Natural killer cell treated with Interleukin-12 subunit alpha and Interleukin-12 subunit beta and Interleukin-15 and Interleukin-18, amount 100 ng/mL, for 72 hours (primary cell): ENCODE measurements at places on chromosomes 5 and 9. TPM values are rescaled to one million over a fixed set of nuclear protein-coding genes. Genes with fewer than 3 reads are reported as not detected.

Gene TPPP
- total RNA-seq, result not detected

Gene PRR16
- total RNA-seq, result not detected

Gene BARHL1
- not detected for total RNA-seq

DNA sequence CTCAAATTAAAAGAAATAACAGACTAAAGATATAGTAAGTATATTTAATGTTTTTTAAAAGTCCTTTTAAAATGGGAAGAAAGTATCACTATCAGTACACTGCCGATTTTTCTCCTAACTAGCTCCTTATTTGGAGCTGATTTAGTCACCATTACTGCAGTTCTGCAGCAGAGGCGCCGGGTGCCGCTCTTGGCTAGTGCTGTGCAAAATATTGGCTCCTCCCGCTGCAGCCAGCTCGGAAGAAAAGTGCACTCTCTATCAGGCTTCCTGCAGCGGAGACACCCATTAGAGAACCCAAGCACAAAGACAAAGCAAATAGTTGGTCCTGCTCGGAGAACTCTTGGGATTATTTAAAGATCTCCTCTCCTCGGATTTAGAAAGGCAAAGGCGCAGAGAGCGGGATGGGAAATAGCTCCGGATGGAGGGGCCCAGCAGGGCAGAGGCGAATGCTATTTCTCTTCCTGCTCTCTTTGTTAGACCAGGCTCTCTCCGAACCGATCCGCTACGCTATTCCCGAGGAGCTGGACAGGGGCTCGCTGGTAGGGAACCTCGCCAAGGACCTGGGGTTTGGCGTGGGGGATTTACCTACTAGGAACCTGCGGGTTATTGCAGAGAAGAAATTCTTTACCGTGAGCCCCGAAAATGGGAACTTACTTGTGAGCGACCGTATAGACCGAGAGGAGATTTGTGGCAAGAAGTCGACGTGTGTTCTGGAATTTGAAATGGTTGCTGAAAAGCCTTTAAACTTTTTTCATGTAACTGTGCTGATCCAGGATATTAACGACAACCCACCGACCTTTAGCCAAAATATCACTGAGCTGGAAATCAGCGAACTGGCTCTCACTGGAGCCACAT is at the start of gene PCDHGB3:
PCDHGB3 (plus strand) TSS at position 249 of the 855 bp plus-strand sequence; CDS start at position 402, 153 bp downstream.
- DNase-seq, result no peak

DNA sequence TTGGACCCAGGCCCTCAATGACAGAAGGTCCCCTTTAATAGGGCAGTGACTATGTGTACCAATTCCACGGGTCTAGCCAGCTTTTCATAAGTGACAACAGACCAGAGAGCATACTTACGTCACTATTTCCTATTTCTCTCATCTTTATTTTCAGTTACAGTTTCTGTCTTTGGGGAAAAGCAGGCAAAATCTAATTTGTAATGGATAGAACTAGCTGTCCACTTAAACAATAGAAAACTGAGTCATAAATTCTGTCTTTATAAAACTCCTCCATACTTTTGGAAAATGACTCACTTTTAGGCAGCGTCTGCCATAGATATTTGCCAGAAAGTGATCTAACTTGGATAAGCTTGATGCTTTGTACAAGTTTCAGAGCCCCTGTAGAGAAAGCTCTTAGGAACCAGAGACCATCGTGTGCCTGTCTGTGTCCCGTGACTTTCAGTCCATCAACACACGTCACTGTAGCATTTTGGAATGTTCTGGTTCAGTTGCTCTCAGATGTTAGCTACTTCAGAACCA is 101.9 kb downstream of the F2RL2 start:
- no peak for DNase-seq

GRCh38 chr5:90529939-90530677 is 724 bp upstream of the LYSMD3 start:
- peak; percentile 67 for DNase-seq

GRCh38 chr5:36682499-36682898 is 76.1 kb downstream of the SLC1A3 start:
- no peak for DNase-seq

DNA sequence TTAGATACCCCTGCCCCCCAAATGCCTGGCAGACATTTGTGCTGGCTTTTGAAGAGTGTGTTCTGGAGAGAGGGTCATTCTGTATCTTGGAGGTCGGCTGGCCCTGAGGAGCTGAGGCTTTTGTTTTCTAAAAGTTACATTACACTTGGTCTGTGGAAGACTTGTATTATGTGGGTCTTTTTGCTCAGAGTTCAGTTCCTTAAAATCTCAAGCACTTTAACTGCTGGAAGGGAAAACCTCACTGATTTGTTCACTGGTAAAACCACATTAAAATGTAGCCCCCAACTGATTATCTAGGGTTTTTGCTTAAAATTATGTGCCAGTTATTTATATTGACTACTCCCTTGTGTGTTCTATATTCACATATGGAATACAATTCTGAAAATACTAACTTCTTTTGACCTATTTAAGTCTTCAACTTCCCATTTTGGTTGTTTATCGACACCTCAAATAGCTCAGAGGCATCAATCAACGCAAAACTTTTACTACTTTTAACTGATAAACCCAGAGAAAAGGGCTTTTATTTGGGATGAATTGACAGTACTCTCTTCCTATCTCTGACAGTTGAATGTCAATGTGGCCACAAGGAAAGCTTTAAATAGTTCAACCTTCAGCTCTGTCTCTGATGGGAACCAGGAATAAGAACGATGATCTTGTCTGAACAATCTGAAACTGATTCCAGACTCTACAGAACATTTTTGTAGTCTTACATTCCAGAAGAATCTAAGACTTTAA is 54.0 kb upstream of the MAP3K1 start:
- no peak for DNase-seq

- no peak for DNase-seq
These were observed 66.4 kb upstream of the SUSD1 start for GRCh38 chr9:112241491-112241890.

- no peak for DNase-seq
These were observed 331.2 kb upstream of the DAB2 start for GRCh38 chr5:39755986-39756385.

DNA sequence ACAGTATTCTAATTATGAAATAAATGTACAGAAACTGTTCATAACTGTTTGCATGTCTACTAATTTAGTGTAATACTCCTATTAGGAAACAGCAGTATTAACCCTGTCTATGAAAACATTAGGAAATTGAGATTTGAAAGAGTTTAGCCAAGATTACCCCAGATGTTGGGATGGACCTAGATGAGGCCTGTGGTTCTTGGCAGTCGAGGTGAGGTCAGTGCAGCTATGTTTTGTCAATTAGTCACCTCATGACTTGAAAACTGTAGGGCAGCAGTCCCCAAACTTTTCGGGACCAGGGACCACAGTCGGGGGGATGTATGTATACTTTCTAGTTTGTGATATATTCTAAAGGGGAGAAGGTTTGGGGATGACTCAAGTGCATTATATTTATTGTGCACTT is 4.7 kb downstream of the LNPEP start:
- DNase-seq, result no peak

DNA sequence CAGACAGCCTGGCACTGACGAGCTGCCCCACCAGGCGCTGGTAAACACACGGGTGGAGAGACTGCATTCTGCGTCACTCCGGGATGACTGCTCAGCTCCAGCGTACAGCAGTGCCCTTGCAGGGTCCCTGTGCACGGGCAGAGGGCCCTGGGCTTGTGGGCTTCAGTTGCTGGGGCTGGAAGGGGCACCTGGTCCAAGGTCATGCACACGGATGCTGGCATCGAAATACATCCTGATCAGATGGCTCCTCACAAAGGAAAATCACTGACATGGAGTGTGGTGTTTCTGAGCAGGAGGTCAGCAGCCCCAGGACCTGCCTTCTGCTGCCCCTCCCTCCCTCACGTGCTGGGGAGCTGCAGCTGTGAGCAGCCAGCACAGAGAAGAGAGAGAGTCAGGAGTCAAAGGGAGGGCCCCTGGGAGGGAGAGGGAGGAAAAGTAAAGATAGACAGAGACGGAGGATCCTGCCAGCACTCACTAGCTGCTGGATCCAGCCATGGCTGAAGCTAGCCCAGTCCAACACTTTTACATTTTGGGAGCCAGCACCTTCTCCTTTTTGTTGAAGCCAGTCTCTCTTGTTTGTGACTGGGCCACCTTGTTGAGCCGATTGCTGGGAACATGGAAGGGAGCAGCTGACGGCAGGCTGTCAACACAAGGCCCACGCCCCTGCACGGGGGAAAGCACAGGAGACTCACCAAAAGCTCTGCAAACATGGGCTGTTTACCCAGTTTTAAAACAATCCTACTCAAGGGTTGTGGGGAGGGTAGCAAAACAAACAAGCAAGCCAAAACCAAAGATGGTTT is 166.5 kb upstream of the PHYKPL start:
- DNase-seq, result peak; percentile 8

- DNase-seq, result no peak
These were observed 1145.6 kb upstream of the WWC1 start for GRCh38 chr5:167145841-167146240.

DNA sequence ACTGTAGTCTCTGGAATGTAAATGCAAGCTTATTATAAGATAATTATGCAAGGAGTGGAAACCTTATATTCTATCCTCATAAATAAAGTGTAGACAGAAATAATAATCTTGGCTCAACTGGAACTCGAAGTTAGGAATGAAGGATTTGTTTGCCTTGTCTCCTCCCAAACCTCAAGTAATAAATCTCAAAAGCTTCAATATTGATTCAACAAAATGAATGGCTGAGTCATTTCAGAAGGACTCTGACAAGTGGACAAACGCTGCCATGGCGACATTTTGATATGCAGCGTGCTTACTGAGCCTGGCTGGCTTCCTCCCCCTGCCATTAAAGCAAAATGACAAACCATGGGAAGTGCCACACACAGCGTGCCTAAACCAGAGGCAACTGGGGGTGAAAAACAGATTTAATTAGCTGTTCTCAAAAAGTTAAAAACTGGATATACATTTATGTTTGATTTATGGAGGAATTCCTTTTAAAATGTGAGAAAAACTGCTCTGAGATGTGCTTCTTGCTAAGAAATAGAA is 10.5 kb upstream of the ADGRV1 start:
- DNase-seq, result no peak

DNA sequence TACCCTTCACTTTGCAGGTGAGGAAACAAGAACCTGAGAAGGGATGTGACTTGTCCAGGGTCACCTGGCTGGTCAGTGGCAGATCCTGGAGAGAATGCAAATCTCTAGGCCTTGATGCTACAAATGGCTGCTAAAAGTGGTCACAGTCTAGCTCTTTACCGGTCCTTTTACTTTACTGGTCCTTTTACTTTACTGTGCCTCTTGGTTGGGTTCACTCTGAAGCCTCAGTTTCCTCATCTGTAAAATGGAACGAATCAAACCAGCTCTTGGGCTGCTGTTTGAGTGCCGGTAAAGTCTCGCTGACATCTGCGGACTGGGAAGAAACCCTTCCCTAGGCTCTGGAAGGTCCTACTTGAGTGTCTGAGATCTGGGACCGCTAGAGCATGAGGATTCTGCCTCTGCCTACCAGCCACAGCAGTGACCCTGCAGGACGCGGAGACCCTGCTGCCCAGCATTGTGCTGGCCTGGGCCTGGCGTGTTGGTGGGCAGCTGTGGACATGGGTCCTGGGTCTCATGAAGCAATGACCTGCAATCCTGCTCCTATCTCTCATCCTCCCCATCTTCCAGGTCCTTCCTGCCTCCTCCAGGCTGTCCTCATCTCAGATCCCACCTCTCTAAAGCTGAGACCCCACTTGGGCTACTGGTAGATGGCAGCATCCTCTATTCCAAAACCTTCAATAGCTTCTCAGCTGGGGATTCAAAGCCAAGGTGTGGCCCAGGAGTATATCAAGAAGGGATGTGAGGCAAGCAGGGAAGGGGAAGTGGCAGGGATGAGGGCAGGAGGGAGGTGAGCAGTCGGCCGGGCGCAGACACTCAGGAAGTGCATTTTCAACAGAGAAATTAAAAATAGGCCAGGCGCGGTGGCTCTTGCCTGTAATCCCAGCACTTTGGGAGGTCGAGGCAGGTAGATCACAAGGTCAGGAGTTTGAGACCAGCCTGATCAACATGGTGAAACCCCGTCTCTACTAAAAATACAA is 13.3 kb downstream of the CORO2A start:
- no peak for DNase-seq

DNA sequence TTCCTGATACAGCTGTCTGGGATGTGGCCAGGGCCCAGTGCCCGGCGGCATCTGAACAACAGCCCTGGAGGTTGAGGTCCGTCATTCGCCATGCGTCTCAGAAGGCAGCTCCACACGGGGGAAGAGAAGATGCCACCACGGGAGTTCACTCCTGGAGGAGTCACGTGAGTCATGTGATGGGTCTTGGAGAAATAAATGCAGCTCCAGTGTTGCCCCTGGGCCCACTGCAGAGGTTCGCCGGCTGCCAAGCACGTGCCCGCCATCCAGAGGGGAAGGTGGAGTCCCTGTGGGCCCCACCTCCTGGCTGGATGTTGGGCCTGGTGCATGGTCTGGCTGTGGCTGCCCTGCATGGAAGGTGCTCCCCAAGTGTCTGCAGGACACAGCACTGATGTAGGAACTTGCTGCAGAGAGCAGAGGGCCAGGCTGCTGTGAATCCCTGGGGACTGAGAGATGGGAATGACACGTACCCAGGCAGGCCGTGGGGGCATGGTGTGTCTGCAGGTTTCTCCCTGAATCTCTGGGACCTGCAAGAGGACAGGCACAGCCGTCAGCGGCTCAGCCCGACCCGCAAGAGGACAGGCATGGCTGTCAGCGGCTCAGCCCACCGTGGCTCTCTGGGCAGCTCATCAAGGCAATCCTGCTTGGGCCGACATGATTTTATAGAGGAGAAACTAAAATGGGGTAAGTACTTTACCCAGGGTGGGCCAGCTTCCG is 418.3 kb upstream of the IRX4 start:
- DNase-seq, result no peak

DNA sequence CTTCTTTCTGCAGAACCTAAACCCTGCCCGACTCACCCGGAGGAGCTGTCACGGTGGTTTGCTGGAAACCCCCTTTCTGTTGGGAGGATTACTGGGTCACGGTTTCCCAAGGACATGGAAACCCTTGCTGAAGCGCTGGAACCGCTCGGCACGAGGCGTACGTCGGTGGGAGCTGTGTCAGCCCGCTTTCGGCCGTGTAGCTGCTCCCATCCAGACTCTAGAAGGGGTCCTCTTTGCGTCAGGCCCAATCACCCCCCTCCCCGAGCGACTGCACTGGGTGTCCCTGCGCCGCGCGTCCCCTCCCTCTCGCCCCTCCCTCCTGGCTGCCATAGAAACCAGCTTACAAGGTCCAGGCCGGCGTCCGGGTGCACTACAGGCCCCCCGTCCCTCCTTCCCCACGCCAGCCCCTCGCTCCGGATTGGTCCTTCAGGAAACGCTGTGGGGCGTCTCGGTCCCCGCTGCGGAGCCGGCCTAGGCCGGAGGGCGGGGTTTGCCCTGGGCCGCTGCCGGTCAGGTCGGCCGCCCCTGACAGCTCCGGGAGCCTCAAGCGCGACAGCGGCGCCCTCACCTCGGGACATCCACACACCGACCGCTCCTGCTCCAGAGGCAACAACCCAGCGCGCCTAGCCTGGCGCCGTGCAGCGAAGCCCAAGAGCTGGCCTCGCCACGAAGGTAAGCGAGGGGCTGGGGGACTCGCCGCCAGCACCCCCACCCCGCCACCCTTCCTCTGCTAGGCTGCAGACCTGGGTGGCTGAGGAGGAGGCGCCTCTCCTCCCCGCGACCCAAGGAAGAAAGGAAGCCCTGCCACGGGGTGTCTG is at the start of gene NIM1K:
NIM1K (plus strand) TSS at position 486 of the 818 bp plus-strand sequence. CDS start 53,551 bp downstream, outside the sequence.
- DNase-seq, result peak; percentile 81
